A549 (cell line): ENCODE measurements at places on chromosomes 4 and X.

GRCh38 chr4:42768125-42768748 lies 111.3 kb upstream of the ATP8A1 start:
- no peak for DNase-seq

- no peak for DNase-seq
Measured at GRCh38 chr4:21415728-21416127, 532.8 kb downstream of the KCNIP4 start.

GRCh38 chrX:123169247-123169901 lies 14.7 kb upstream of the GRIA3 start:
- DNase-seq: peak; percentile 34

- no peak for DNase-seq
Measured at GRCh38 chr4:99029852-99030251, 34.3 kb downstream of the METAP1 start.

DNA sequence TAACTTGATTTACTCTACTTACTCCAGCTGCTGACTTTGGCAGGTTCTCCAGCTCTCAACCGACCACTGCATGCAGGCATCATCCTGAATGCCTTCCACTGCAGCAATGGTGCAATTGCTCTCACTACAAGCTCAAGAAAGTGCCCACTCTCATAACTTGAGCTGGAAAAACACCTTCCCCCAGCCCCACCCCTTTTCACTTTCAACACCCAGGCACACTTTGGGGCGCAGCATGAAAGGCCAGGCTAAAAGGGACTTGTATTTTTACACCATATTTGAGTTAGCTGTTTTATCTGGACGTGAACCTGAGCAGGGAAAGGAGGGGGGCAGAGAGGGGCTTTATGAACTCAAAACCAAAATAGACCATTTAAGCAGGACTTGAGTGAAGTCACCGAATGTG lies 274.5 kb downstream of the RAB28 start:
- no peak for DNase-seq

- no peak for DNase-seq
Measured at GRCh38 chrX:87710580-87710979, 193.0 kb downstream of the KLHL4 start.

GRCh38 chr4:137651128-137651527 lies 118.8 kb upstream of the PCDH18 start:
- no peak for DNase-seq

- DNase-seq: no peak
Measured at GRCh38 chrX:153592966-153593688, 5.8 kb downstream of the CCNQ start.

DNA sequence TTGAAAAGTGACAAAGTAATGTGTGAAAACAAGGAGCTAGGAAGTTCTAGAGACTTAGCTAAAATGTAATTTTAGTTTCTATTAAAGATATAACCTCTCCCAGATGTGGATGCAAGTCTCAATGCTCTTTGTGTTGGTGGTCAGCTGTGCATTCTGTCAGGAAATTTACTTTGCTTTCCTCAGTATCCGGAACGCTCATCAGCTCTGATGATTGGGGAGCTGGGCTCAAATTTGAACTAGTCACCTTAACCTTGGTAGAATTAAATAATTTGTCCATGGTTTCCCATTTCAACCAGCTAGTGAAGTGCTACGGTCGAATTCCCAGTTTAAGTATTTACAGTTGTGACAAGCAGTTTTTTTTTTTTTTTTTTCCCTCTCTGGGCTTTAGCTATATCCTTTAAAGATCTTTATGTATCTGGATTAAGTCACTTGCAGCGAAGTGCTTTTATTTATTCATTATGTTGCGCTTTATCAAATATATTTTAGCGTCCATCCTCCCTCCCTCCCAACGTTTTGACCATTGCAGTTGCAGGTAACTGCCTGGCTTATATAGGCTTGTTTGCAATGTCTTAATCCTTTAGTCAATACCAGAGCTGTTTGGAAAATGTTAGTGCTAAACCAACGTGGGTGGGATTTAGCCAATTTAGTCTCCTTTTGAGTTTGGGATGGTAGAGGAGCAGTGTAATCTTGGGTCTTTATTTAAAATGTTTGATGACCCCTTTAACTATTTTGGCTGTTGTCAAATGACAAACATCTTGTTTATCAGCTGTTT lies 2.1 kb downstream of the OGT start:
- DNase-seq: no peak

GRCh38 chrX:113390531-113390930 lies 549.9 kb upstream of the AMOT start:
- DNase-seq: no peak

DNA sequence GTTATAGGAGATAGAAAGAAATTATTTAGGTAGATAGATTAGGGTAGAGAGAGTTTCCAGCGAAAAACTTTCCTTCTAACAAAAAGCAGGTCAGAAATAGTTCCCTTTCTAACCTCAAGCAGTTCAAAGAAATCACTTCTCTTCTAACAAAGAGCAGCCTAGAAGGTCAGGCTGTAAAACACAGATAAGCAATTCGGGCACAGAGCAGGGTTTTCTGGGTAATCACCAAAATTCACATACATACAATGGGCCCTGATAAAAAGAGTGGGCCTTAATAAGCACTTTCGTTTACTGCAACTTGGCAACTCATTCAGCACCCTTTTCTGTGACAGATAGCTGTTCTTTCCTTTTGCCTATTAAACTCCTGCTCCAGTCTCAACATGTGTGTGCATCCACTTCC lies 13.4 kb upstream of the NAF1 start:
- no peak for DNase-seq

DNA sequence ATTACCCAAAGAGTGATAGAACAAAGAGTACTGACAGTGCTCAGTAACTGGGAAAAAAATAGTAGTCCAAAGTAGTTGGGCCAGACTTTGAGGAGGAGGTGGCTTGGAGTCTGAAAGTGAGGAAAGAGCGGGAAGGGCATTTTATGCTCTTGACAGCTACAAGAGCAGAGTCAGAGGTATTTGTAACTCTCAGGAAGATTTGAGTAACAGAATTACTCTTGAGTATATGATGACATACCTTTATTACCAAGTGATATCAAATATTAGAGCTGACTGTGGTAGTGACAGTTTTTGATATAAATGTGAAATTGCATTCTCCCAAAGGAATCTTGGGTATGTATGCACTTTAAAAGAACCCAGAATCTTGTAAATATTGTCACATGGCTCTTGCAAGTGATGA lies 2.2 kb downstream of the SLAIN2 start:
- no peak for DNase-seq

- peak; percentile 21 for DNase-seq
Measured at GRCh38 chr4:52659722-52660261, 691 bp upstream of the USP46 start.

GRCh38 chrX:26253526-26253925 lies 37.6 kb downstream of the MAGEB5 start:
- no peak for DNase-seq

- no peak for DNase-seq
Measured at GRCh38 chrX:574251-574650, 56.3 kb upstream of the SHOX start.

DNA sequence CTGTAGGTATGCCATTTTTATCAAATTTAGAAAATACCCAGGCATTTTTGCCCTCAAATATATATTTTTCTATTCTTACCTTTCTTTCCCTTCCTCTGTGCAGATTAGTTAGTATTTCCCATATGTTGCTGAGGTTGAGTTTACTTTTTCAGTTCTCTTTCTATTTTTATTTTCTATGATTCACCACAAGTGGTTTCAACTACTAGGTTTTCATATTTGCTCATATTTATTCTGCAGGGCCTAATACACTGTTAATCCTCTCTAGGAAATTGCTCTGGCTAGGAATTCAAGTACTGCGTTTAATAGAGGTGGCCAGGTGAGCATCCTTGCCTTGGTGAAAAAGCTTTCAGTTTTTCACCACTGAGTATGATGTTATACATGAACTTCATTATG lies 1535.3 kb upstream of the PCDH10 start:
- DNase-seq: no peak

- DNase-seq: no peak
Measured at GRCh38 chr4:143599827-143600226, 86.3 kb downstream of the SMARCA5 start.

- no peak for DNase-seq
Measured at GRCh38 chr4:14681330-14681729, 321.0 kb upstream of the CPEB2 start.

- DNase-seq: no peak
Measured at GRCh38 chr4:182741914-182742313, 175.3 kb downstream of the DCTD start.

GRCh38 chrX:48025561-48025960 lies 18.8 kb downstream of the SPACA5 start:
- DNase-seq: peak; percentile 15

DNA sequence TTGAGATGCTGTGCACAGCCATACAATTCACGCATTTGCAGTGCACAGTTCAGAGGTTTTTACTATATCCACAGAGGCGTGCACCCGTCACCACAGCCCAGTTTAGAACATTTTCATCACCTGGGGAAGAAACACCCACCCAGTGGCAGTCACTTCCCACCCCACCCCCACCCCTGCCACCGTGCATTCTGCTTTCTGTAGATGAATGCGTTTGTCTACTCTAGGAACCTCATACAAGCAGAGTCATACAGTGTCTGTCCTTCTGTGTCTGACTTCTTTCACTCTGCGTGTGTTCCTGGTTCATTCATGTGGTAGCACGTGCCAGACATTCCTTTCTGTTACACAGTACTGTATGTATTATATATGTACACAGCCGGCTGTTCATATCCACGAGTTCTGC lies 122.8 kb downstream of the TBL1X start:
- DNase-seq: no peak

DNA sequence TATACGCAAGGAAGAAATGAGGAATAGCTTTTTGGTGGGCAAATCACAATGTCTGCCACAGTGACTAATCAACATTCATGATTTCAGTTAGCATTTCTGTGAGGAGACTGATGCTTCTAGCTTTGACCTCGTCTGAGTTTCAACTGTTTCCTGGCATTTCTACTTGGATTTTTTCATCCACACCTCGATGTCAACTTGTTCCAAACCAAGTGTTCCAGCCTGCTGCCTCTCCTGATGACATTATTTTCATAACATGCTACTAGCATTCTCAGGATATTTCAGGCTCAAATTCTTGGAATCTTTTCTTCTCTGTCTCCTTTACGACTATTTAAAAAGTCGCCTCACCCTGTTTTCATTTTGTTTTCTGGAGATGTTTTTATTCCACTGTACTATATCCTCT lies 90.3 kb upstream of the TEX13D start:
- no peak for DNase-seq

- DNase-seq: no peak
Measured at GRCh38 chr4:21954916-21955315, 6.3 kb upstream of the KCNIP4 start.

GRCh38 chrX:96389281-96390047 lies 295.2 kb upstream of the DIAPH2 start:
- DNase-seq: no peak

GRCh38 chr4:180009316-180009715 lies 2233.9 kb upstream of the TENM3 start:
- no peak for DNase-seq

- DNase-seq: peak; percentile 67
Measured at GRCh38 chrX:72308566-72309296, 3.0 kb upstream of the CITED1 start.
